ENCODE measurements at places on chromosomes 2 and 18.

DNA sequence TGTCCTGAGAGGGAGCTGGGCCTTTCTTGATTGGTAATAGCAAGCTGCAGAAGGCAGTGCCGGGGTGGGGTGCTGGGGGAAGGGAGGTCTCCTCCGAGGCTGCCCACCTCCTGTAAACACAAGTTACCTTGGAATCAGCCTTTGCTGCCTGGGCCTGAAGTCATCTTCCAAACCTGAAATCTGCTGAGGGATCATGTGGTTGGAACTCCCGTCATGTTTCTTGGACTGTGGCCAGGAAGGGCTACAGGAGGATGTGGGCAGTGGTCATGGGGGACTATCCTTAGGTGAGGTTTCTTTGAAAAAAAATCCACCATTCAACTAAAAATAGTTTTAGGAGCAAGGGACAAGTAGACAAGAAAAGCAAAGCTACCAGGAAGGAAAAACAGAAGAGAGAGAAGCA is 74.2 kb downstream of the CDK15 start:
- DNase-seq: peak; percentile 82

DNA sequence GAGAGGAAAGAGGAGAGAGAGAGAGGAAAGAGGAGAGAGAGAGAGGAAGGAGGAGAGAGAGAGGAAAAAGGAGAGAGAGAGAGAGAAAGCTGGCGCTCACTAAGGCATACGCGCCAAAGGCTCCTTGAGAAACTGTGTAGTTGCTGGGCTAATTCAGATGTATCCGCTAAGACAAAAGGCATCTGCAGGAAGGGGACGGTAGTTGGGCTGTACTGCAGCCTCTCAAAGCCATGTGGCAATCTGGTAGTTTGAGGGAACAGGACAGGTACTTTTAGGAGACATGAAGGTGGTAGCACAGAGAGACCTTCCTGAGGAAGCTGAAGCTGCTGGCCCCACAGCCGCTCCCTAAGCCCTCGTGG is 31.6 kb downstream of the THNSL2 start:
- no peak for DNase-seq

DNA sequence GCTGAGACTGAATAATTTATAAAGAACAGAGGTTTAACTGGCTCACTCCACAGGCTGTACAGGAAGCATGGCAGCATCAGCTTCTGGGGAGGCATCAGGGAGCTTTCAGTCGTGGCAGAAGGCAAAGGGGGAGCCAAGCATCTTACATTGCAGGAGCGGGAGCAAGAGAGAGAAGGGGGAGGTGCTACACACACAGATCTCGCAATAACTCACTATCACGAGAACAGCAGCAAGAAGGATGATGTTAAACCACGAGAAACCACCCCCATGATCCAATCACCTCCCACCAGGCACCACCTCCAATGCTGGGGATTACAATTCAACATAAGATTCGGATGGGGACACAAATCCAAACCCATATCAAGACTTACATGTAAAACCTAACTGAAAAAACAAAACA is 17.8 kb upstream of the MATN3 start:
- no peak for DNase-seq

DNA sequence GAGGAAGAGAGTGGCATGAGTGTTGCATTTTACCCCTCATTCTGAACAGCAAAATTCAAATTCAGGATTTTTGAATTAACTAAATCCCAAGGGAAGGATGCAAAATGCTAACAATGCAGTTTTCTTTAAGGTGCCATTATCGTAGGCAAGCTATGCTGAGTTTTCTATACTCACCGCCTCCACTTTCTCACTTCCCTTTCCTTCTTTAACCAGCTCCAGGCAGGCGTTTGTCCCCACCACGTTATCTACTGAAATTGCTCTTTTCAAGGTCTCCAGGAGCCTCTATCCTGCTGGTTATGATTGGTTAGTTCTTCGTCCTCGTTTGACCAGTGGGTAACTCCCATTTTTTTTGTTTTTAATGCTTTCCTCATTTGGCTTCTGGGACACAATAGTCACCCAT is 1.8 kb upstream of the CPO start:
- DNase-seq: no peak

DNA sequence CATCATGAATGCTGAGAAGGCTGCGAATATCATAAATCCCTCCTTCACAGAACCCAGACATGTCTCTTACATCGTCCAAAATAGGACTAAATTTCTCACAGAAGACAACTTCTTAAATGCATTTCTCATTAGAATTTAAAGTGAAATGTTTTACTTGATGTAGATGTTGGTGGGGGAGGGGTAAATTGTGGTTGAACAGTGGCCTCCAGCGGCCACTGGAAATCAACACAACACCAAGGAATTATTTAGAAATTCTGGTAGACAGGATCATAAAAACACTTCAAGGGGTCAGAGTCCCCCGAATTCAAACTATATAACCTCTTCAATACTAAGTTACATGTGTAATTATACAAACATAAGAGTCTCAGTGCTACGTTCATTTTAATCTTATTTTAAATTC is 135.9 kb downstream of the ABCA12 start:
- peak; percentile 52 for DNase-seq

DNA sequence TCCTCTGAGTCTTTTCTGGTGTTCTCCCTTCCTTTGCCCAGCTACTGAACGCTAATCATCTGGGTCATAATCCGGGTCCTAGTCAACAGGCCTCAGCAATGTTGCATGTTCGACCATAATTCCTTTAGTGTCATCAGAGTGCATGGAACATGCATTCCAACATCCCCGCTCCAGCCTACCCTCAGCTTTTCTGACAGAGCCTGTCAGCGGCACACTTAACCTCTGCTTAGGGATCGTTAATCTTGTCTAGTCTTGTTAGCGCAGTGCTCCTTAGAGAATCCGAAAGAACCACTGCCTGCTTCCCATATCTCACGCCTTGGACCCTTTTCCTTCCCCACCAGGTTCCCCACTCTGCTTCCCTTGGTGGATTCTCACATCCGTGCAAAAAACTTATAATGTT is 767.9 kb upstream of the ID2 start:
- peak; percentile 38 for DNase-seq

DNA sequence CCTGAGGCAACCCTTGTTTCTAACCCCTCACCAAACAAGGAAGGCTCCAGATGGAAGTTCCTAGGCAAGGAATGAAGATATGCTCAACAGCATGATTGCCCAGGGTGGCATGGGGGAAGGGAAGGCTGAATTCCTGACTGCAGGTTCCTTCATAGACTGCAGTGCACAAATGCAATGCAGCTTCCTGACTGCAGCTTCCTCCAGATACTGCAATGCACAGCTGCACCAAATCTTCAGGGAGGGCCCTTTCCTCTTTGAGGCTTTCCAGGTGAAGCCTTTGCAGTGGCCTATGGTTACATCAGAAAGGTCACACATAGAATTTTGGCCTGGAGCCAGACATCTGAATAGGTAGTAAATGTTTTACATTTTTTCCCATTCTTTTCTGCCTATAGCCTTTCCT is 58.8 kb upstream of the DYNAP start:
- no peak for DNase-seq

DNA sequence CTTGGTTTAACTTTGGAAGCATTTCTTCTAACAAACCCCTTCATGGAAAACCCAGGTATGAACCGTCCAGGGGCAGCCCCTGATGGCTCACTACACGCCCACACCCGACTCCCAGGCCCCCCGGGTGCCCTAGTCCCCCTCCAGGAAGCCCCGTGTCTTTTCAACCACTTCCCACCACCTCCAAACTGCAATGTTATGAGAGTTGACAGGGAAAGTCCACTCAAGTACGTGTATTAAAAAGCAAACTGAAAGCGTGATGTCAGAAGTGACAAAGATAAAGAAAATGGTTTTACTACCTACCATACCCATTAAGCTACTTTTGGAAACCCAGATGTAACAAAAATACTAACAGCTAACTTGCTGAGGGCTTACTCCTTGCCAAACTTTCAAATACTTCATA is 51.5 kb downstream of the L3MBTL4 start:
- no peak for DNase-seq

- no peak for DNase-seq
These were observed 193.6 kb downstream of the MIB1 start for GRCh38 chr18:21933931-21934765.

GRCh38 chr18:43547456-43547855 is 270.2 kb upstream of the SYT4 start:
- no peak for DNase-seq

- DNase-seq: peak; percentile 49
These were observed 103.5 kb upstream of the MAP3K20 start for GRCh38 chr2:172972005-172972619.

GRCh38 chr2:204261846-204262245 is 283.4 kb upstream of the PARD3B start:
- DNase-seq: no peak

DNA sequence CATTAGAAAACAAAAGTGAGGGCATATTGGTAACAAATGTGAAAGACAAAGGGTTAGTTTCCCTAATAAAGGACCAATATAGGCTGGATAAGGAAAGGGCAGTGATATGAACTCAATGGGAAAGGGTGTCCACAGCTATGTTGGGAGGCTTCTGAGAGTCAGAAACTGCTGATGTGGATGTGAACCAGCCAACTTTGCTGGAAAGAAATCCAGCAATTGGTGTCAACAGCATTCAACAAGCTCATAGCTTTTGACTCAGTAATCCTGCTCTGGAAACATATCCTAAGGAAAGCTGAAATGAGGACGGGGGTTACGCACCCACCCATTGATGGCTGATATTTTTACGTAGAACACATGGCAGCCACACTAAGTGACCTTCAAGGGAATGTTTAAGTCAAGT is 63.7 kb downstream of the ARL4C start:
- DNase-seq: no peak

- peak; percentile 51 for DNase-seq
These were observed 215.3 kb downstream of the SEPTIN10 start for GRCh38 chr2:109398366-109399015.

- DNase-seq: no peak
These were observed 200.3 kb downstream of the NRXN1 start for GRCh38 chr2:50831676-50832075.

GRCh38 chr2:207148020-207148419 is 17.7 kb downstream of the KLF7 start:
- DNase-seq: peak; percentile 93

- peak; percentile 0 for DNase-seq
These were observed 18.7 kb upstream of the DYTN start for GRCh38 chr2:206736935-206737334.

GRCh38 chr18:43484710-43485109 is 207.4 kb upstream of the SYT4 start:
- no peak for DNase-seq

DNA sequence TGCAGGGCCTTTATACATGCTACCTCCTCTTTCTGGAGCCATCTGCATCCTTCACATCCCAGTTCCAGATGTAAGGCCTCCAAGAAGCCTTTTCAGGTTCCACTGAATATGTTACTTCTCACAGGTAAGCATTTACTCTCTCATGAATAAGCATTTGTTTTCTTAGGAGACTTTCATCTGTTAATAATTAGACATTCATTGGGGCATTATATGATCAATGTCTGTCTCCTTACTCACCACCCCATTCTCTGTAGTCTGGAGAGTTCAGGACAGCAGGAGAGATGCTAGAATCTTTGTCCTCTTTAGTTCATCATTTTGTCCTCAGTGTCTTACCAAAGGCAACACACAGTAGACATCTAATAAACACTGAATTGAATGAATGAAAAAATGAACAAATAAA is 185.7 kb downstream of the NCKAP5 start:
- DNase-seq: no peak

DNA sequence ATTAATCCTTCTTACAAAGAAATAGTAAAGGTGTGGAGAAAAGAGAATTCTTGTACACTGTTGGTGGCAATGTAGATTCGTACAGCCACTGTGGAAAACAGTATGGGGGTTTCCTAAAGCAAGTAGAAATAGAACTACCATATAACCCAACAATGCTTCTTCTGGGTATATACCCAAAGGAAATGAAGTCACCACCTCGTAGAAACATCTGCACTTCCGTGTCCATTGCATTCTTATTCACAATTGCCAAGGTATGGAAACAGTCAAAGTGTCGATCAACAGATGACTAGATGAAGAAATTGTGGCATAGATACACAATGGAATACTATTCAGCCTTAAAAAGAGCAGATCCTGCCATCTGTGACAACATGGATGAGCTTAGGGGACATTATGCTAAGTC is 93.4 kb upstream of the TGIF1 start:
- no peak for DNase-seq

GRCh38 chr2:31467426-31467825 is 52.9 kb upstream of the XDH start:
- no peak for DNase-seq

All from fibroblast of skin of right biceps (primary cell).